ENCODE measurements at places on chromosomes 2 and 18.

- DNase-seq, result no peak
Observed at GRCh38 chr2:174623690-174624089, 26.1 kb upstream of the WIPF1 start.

DNA sequence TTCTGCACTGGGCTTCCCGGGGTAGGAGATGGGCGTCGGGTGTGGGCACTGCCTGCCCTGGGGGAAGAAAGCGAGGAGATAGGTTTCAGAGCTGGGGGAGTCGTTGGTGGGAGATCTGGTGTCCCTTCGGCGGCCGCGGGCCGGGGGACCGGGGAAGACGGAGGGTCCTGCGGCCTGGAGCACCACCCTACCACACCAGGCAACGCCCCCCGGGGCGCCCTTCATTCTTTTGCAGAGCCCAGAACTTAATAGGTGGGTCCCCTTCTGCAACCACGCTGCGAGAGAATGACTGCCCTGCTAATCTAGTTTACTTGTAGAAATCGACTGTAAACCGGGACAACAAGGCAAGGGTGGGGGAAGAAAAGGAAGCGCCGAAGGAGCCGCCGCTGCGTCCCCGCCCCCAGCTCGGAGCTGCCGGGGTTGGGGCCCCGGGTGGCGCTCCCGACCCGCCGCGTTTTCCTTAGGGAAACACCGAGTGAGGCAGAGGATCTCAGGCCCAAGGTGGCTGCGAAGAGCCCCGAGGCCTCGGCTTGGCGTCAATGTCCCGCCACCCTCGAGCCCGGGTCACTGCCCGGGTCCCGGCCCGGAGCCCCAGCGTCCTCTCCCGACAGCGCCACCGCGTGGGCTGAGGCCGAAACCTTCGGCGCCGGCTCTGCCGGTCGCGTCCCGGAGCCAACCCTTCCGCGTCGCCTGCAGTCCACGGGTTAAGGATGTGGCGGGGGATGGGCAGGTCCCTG, 5.4 kb upstream of the SATB2 start:
- no peak for DNase-seq

GRCh38 chr2:9217838-9218770, 11.5 kb downstream of the ASAP2 start:
- DNase-seq, result no peak

GRCh38 chr2:7516484-7517063, 599.4 kb downstream of the RNF144A start:
- DNase-seq, result no peak

DNA sequence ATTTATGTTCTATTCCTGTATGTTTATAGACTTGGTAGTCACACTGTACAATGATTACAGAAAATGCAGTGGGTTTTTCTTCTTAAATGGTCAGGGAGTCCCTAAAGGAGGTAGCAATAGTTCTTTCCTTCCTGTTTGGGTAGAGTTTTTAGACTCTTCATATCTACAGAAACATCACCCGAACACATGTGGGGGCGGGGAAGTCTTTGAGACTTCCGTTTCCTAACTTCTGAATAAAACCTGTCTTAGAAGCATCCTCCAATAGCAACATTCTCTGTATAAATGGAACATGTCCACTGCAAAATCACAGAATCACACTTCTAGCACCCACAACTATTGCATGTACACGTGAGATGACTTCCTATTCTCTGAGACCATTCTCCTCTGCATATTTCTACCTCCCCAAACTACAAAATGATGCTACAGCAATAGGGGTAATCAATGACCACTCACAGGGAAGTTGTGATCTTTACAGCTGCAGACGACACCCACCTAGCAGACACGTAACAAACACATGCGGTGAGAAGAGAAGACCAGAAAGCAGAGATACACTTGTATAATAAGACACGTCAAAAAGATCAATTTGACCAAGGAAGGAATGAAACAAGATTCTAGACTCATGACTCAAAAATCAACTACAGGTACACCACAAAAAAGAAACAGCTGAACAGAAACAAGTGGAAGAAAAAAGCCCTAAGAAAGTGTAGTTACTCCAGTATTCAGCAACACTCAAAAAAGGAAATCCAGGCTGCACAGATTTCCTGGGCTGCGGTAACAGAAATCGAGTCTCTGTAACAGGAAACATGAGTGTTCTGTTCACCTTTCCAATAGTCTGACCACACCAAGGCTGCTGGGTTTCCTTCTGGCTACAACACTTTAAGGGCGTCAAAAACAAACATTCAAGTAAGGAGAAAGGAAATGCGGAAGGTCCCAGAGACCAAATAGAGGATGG, 120.4 kb downstream of the ZNF516 start:
- no peak for DNase-seq

- DNase-seq, result no peak
Observed at GRCh38 chr2:71613953-71614925, 160.9 kb downstream of the DYSF start.

DNA sequence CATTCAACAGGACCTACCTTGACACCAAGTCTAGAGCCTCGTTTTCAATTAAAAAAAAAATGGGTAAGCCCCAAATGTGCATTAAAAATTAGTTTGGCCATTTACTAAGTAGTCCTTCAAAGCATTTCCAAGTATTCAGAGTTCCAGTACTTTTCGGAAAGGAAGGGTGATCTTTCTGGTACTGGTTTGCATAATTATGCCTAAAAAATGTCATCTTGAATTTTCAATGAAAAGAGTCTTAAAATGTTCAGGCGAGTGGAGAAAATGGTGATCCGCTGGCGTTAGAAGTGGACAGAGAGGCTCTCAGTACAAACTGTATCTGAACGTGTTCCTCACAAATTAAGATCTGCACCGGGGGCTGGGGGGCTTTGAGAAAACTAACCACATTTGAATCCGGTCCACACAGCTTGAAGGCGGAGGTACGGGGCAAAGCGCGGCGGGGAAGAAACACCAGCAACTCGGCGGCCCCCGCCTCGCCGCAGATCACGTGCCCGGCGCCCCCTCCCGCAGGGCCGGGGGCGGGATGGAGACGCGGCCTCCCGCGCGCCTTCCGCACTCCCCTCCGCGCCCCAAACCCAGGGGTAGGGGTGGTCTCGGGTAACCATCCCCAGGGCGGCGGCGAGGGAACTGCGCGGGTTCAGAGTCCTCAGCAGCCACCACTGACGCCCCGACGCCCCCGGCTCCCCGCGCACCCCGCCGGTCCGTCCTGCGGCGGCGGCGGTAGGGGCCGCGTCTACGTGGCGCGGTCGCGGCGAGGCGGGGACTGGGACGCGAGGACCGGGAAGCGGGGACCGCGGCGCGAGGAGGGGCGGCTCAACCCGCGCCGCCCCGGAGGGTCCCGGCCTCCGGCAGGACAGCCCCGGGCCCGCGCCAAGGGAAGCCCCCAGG, 564 bp downstream of the LPIN2 start:
- no peak for DNase-seq

GRCh38 chr2:85247610-85248009, 80.2 kb downstream of the TGOLN2 start:
- no peak for DNase-seq

DNA sequence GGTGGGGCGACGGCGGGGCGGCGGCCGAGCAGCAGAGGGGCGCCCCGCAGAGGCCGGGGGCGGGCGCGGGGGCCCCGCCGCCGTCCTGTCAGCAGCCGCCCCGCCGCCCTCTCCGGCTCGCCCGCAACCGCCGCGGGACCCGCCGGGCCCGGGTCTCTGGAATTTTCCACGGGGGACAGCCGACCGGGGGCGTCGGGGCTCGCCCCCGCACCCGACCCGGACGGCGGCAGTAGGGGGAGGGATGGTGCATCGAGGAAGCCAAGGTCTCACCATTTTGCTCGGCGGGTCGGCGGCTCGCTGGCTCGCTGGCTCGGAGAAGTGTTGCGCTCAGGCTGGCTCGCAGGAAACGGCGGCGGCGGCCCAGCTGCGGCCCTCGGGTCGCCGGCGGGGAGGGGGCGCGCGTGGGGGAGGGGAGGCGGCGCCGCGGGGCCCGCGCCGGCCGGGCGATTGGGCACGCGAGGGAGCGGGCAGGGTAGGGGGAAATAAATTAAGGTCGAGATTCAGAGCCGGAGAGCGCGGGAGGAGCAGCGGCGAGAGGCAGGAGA, 405 bp downstream of the PPP3R1 start:
- no peak for DNase-seq

DNA sequence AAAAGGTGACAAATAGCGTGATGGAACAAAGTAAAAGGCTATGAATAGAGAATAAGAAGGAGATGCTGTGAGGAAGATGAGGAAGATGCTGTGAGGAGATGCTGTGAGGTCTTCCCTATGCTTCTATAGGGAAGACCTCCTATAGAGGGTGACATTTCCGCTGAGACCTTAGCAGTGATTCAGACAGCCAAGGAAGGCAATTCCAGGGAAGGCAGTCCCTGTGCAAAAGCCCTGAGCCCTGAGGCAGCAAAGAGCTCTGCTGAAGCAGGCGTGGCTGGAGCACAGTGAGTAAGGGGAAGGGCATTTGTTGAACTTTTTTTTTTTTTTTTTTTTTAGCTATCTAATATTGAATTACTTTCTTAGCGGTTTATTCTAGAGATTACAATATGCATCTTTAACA, 142.7 kb upstream of the FOSL2 start:
- DNase-seq, result no peak

DNA sequence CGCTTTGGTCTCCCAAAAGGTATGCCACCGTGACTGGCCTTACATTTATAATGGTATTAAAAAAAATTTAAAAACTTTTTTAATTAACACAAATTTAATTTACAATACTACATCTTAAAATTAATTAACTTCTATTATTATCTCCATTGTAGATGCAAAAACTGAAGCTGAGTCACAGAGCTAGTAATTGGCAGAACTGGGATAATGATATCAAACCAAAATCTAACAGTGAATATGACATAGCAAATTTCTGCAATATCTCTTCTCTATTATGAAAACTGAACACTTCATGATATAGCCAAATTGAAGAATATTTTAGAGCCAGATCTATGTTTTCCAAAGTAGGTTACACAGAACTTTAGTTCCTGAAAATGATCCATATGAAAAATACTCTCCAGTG, 66.4 kb upstream of the CHAC2 start:
- DNase-seq, result no peak

- DNase-seq, result no peak
Observed at GRCh38 chr18:2219706-2220105, 351.6 kb downstream of the METTL4 start.

DNA sequence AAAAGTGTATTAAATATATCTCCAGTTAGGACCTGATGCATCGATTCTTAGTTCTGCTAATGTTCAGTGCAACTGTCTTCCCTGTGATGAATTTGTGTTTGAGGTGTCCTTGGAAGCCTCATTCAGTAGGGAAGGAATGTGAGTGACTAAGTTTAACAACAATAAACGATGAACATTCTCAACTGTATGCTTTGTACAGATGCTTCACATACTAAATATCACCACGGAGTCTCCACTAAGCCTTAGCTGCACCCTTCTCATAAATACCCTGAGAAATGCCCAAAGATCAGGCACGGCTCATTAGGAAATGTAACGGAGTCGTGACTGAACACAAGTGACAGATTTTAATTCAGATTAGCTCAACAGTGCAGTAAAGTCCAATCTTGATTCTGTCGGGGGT, 24.4 kb upstream of the AGFG1 start:
- DNase-seq, result no peak

- no peak for DNase-seq
Observed at GRCh38 chr2:19300961-19301360, 57.5 kb downstream of the OSR1 start.

DNA sequence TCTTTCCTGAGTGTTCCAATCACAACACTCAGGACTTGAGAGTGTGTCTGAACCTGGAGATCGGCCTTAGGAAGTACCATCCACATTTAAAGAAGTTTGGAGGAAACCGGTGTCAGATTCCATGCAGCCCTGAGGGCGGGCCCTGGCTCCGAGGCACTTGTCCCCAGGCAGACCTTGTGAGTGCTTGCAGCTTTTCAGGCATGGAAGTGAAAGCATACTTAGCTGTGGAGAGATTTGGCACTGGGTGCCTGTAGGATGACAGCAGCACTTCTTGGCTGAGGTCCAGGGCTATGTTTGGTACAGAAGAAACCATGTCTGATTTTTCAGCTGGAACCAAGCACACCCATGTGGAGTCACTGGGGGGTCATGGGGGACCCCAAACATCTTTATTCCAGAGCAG, 230.8 kb downstream of the SEPTIN10 start:
- DNase-seq, result no peak

GRCh38 chr2:10486601-10487079, 38.5 kb upstream of the ODC1 start:
- no peak for DNase-seq

GRCh38 chr2:36027616-36028015, 328.0 kb upstream of the CRIM1 start:
- no peak for DNase-seq

- DNase-seq, result no peak
Observed at GRCh38 chr2:66127061-66127460, 307.9 kb upstream of the MEIS1 start.

- no peak for DNase-seq
Observed at GRCh38 chr18:69000366-69000765, 202.5 kb downstream of the CCDC102B start.

- no peak for DNase-seq
Observed at GRCh38 chr2:73032702-73033097, 38.8 kb downstream of the SFXN5 start.

DNA sequence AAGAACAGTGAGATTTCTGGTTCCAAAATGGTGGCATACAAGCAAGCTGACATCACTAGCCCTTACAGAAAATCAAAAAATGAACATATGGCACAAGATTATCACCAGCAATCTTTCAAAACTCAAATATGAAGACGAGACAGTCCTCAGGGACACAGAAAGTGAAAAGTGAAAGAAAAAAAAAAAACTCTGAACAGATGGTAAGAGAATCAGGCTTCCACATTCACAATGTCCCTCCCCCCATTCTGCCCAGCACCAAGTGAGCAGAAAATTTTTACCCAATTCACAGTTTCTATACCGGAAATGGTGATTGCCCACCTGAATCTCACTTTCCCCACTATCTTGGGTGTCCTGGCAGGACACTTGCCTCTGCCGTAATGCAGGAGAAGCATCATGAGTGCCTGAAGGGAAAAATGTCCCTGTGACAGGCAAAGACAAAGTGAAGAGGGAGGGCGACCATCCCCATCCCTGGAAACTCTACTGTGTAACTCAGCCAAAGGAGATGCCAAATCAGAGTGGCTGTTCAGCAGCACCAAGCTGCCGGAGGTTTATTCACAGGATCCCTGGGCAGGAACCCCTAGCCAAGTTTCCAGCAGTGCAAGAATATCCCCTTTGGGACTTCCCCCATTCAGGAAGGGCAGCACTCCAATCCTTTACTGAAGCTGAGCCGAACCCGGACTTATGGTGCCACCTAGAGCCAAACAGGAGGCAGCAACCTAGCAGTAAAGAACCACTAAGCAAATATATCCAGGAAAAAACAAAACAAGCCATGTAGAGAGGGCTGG, 312.2 kb downstream of the LRATD1 start:
- DNase-seq, result no peak

- no peak for DNase-seq
Observed at GRCh38 chr2:63827749-63828148, 13.9 kb upstream of the UGP2 start.

GRCh38 chr2:10407841-10408648, 40.1 kb downstream of the ODC1 start:
- peak; percentile 55 for DNase-seq

GRCh38 chr2:64542071-64543007, 18.2 kb downstream of the AFTPH start:
- no peak for DNase-seq

GRCh38 chr2:237413777-237414661, at the start of gene COL6A3:
Gene COL6A3 (minus strand): TSS chr2:237414164. CDS start chr2:237396817, 17,347 bp downstream.
- no peak for DNase-seq
